Activated naive CD8-positive, alpha-beta T cell treated with anti-CD3 and anti-CD28 coated beads, Interleukin-2, amount 50 U/mL, for 16 hours (primary cell): ENCODE measurements at places on chromosomes 4 and X.

GRCh38 chr4:53598483-53598882 is 7.2 kb upstream of the LNX1 start:
- no peak for DNase-seq

DNA sequence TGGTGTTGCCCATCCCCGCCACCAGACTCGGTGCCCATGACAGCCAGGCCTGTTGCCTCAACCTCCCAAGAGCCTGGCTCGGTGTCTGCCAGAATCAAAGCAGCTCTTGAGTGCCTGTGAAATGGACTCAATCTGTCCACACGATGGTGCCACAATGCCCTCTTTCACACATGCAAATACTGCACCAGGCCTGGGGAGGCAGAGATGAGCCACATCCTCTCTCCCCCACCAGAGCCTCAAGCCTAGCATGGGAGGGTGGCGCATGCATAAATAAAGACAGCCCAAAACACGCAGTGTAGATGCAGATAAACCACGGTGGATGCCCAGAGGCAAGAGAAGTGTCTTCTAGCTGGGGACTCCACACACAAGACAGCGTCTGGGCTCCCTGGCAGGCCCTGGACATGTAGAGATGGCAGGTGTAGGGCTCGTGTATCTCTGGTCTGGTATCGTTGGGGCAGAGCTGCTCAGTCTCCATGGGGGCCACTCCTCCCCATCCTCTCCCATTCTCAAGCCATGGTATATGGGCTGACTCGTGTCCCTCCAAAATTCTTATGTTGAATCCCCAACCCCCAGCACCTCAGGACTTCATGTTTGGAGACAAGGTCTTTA is 65.6 kb downstream of the JAKMIP1 start:
- DNase-seq: no peak

DNA sequence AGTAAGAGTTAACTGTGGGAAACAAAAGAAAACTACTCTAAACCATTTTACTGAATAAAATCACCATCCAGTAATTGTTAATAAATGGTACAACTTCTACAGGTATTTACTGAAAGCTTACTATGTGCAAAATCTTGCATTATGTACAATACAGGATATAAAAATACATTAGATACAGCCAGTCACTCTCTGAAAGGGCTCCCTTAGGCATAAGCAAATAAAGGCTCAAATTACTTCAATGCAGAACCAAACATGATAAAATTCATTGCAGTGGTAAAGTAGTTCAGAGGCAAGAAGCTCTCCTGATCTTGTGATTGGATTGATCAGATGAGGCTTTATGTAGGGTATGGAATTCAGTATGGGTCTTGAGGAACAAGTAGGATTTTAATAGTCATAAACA is 100.2 kb downstream of the KLHL13 start:
- no peak for DNase-seq

DNA sequence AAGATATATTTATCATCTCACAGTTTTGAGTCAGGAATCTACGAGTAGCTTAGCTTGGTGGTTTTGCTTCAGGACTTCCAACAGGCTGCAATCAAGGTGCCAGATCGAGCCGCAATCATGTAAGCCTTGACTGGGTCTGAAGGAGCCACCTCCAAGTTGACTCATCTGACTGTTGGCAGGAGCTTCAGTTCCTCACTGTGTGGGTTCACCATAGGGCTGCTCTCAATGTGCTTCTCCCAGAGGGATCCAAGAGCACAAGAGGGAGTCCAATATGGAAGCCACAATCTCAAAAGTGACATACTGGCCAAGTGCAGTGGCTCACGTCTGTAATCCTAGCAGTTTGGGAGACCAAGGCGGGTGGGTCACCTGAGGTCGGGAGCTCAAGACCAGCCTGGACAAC is 26.5 kb downstream of the DCHS2 start:
- no peak for DNase-seq

DNA sequence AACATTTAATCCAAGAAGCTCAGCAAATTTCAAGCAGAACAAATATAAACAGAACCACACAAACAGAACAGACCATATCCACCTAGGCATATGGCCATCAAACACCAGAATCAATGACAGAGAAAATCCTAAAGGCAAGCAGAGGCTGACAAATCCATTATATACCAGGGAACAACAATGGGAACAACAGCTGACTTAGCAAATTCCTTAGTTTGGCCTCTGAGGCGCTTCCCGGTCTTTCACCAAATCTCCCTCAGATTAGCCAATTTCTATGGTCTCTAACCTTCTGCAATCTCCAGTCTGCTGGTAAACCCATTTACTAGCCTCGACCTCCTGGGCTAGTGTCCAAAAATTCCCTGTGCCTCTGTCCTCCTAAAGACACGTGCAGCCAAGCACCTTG is 59.2 kb downstream of the GPR143 start:
- no peak for DNase-seq
